ENCODE measurements at places on chromosomes 13 and 19. TPM values are rescaled to one million over a fixed set of nuclear protein-coding genes. Genes with fewer than 3 reads are reported as not detected.

Gene TMPRSS9
- 1.1 TPM for total RNA-seq

Gene TMC4
- 0.29 TPM for total RNA-seq

DNA sequence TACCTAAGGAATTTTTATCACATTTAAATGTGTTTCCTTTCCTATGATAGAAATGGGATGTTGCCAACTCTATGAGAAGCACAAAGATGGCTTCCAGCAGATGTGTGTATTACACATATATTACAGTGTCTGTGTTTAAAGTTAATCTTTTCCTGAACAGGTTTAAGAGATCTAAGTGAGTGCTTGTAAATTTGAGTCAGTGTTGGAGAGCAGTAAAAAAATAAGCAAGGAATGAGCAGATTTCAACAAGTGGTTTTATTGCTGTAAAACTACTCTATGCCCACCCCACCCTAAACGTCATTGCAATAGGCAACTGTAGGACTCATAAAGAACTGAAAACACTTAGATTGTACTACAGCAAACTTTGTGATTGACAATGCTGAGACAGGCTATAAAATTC, 248.7 kb downstream of the KLF5 start:
- H3K27ac ChIP-seq: no peak overlapping the region
- no peaks in the 10 kb centered on the region for H3K36me3 ChIP-seq
- no peak overlapping the region for H3K4me3 ChIP-seq
- no peak for DNase-seq

DNA sequence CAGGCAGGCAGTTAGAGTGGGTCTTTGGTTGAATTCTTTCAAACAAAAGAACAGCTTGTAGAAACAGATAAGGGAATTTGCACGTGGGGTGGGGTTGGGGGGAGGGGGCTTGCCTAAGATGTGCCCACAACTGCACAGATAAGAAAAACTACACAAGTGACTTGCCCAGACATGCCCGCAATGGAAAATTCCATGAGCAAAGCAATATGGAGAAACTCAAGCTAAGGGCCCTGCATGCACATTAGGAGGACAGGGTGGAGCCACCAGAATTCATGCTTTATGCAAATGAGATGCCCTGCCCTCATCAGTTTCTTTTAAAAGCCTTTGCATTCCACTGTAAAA, 755.6 kb upstream of the MIR17HG start:
- H3K4me3 ChIP-seq: no peak overlapping the region
- H3K4me1 ChIP-seq: no peaks in the 10 kb centered on the region
- H3K27me3 ChIP-seq: no peaks in the 10 kb centered on the region
- DNase-seq: no peak

- H3K4me3 ChIP-seq: no peak overlapping the region
- no peak overlapping the region for H3K27ac ChIP-seq
- H3K27me3 ChIP-seq: peaks cover 41% of the 10 kb centered on the region
- H3K4me1 ChIP-seq: peaks cover 6% of the 10 kb centered on the region
- no peaks in the 10 kb centered on the region for H3K36me3 ChIP-seq
Observed at GRCh38 chr19:15456871-15457700, 7.3 kb downstream of the RASAL3 start.

DNA sequence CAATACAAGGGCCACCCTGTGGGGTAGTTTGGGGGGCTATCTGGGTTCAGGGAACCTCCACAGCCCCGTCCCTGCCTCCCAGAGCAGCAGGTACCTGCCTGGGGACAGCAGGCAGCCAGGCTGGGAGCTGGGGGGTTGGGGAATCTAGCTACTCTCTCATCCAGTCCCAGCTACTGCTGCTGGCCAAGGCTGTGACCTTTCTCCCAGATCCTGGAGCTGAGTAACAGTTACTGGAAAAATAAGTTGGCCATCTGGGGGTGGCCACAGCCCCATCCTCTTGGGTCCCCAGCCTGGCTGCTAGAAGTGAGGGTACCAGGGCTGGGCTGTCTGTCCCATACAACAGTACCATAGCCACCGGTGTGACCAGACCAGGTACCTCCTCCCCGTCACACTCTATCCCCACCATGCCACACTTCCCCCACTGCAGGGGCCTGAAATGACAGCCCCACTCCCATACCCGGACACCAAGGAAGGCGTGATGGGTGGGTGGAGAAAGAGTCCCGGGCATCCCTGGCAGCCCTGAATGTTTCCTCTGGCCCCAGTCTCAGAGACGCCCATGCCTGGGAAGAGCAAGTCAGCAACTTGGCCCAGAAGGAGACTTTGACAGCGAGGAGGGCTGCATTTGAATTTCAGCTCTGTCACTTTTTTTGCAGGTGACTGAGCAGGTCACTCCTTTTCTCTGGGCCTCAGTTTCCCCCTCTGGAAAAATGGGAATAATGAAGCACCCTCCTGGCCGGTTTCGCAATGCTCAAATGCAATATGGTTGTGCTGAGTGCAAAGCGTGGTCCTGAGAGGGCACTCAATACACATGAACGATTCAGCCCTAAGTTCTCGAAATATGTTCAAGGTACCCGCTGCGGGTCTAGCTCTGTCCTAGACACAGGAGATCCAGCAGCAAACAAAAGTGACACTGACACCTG, 30.7 kb upstream of the NFIC start:
- no peaks in the 10 kb centered on the region for H3K36me3 ChIP-seq
- peak overlapping the region; percentile 65 for H3K27ac ChIP-seq
- H3K27me3 ChIP-seq: no peaks in the 10 kb centered on the region
- DNase-seq: peak; percentile 93

- peak; percentile 35 for DNase-seq
- no peaks in the 10 kb centered on the region for H3K27me3 ChIP-seq
- H3K4me3 ChIP-seq: no peak overlapping the region
- no peak overlapping the region for H3K27ac ChIP-seq
- no peaks in the 10 kb centered on the region for H3K4me1 ChIP-seq
Observed at GRCh38 chr19:46821512-46822409, 28.9 kb downstream of the AP2S1 start.

DNA sequence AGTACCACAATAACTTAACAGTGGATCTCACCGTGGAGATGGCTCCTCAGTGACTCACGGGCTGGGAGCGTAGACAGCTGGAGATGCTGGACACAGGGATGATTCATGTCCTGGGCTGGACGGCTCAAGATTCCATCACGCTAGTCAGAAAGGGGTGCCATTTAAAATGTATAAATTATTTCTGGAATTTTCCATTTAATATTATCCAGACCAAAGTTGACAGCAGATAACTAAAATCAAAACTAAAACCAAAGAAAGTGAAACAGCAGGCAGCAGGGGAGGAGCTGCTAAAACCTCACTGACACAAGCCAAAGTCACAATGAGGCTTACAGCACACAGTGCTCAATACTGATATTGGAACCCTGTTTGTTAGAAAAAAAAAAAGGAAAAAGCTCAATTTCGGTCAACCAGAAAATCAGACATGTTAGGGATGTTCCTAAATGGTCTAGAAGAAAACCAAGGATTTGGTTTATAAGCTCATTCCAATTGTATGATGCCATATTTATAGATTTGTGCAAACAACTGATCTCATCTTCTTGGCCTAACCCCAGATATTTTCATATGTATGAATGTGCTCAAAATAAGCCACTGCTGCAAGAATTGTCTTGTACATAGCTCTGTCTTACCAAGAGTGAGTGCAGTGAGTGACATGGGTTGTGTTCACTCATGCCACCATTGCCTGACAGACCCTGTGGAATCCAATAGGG, 111.8 kb downstream of the SACS start:
- peaks cover 40% of the 10 kb centered on the region for H3K4me1 ChIP-seq
- DNase-seq: peak; percentile 88
- no peaks in the 10 kb centered on the region for H3K27me3 ChIP-seq
- peak overlapping the region; percentile 50 for H3K4me3 ChIP-seq
- H3K36me3 ChIP-seq: no peaks in the 10 kb centered on the region
- H3K27ac ChIP-seq: peak overlapping the region; percentile 93

All from osteoblast (primary cell).